ENCODE measurements at places on chromosomes 12 and 14.

DNA sequence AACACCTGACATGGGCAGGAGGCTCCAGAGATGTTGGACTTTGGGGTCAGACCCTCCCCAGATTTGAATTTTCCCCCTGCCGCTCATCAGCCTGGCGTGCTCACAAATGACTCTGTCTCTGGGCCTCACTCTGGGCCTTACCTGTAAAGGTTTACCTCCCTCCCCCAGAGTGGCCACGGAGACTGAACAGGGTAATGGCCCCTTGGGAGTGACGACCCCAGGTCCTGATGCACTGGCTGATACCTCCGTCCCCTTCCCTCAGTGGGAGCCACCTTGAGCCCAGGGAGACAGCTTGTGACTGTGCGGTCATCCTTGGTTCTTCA, 7.0 kb downstream of the SLC25A29 start:
- no peak for DNase-seq

GRCh38 chr14:102784892-102785594, 7.8 kb downstream of the TRAF3 start:
- DNase-seq = no peak

- no peak for DNase-seq
Measured at GRCh38 chr12:90262251-90262650, 553.6 kb upstream of the ATP2B1 start.

DNA sequence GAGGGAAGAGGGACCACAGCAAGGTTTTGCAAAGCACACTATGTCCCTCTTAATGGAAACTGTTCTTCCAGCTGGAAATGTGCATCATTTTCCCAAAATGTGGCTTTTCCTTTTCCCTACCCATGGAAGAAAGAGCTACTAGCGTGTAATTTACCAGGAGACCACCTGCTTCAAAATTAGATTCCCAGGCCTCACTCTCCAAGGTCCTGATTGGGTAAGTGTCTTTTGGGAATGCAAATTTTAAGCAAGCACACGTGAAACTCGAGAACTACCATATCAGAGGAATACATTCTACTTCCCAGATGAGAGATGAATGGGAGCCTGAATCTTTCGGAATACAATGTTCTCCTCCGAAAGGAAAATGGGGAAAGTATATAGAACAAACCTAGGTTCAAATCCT, 201.6 kb upstream of the NOS1 start:
- no peak for DNase-seq

- peak; percentile 54 for DNase-seq
Measured at GRCh38 chr12:122203301-122204166, at the start of gene B3GNT4. B3GNT4 (plus strand) TSS chr12:122203709; CDS start chr12:122204619, 910 bp downstream.
